ENCODE measurements at places on chromosomes 4 and X. TPM values are rescaled to one million over a fixed set of nuclear protein-coding genes. Genes with fewer than 3 reads are reported as not detected.

GRCh38 chr4:138918169-138918869 lies 97.3 kb upstream of the NOCT start:
- no peak for DNase-seq
- no peaks in the 10 kb centered on the region for H3K4me1 ChIP-seq
- no peaks in the 10 kb centered on the region for H3K36me3 ChIP-seq
- H3K4me3 ChIP-seq = no peak overlapping the region
- H3K27ac ChIP-seq = no peak overlapping the region
- H3K27me3 ChIP-seq = no peaks in the 10 kb centered on the region

GRCh38 chrX:20274121-20274520 lies 7.4 kb upstream of the RPS6KA3 start:
- no peaks in the 10 kb centered on the region for H3K27me3 ChIP-seq
- H3K36me3 ChIP-seq = no peaks in the 10 kb centered on the region
- no peak for DNase-seq
- H3K4me3 ChIP-seq = no peak overlapping the region

- peak overlapping the region; percentile 94 for H3K27ac ChIP-seq
- peak; percentile 64 for DNase-seq
Observed at GRCh38 chrX:120560405-120560841, 339 bp downstream of the CUL4B start.

DNA sequence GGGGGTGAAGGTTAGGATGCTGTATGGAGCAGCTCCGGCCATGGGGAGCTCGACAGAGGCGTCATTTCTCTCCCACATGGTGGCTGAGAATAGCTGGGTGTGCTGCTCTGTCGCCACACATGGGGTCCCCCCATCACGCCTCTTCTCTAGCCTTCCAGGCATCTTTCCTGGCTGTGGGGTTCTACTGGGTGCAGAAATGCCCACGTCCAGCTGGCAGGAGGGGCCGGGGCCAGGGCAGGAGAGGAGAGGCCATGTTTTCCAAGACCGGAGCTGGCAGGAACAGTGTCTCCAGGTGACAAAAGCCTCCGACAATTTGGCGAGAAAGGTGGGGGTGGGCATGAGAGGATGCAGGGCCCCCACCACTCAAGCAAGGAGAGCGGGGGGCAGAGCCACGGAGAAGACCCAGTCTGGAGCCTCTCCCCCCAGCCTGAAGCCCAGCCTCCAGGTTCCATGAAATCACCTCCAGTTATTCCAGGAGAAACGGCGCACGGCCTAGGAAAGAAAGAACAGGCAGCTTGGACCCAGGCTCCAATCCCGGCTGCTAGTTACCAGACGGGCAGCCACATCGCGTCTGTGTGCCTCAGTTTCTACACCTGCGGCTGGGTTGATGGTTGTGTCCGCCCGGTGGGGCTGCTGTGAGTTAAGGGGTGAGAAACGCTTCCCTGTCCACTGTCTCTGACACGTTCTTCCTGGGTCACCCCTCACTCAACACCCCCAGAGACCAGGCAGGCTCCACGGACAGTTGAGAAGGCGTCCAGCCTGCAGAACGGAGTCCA lies 27.4 kb upstream of the SPON2 start:
- no peak for DNase-seq
- no peak overlapping the region for H3K27ac ChIP-seq
- H3K27me3 ChIP-seq = no peaks in the 10 kb centered on the region
- H3K36me3 ChIP-seq = no peaks in the 10 kb centered on the region

- no peaks in the 10 kb centered on the region for H3K4me1 ChIP-seq
- no peaks in the 10 kb centered on the region for H3K27me3 ChIP-seq
- H3K27ac ChIP-seq = no peak overlapping the region
Observed at GRCh38 chr4:175234162-175234561, 316.0 kb downstream of the ADAM29 start.

PPP1R2C gene
- not detected for total RNA-seq
